Common myeloid progenitor, CD34-positive (primary cell): ENCODE measurements at places on chromosomes 7 and 10.

- no peak for DNase-seq
These were observed 25.1 kb downstream of the ICA1 start for GRCh38 chr7:8236780-8237407.

DNA sequence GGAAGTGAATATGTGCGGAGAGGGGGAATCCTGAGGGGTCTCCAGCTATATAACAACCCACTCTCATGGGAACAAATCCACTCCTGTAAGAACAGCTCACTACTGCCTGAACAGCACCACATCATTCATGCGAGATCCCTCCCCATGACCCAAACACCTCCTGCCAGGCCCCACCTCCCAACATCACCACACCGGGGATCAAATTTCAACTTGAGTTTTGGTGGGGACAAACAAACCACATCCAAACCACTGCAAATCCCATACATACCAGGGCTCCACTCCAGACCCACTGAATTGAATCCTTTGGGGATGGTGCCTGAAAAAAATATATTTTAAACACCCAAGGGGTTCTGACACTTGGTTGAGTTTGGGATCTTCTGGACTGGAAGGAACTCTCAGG, 181.5 kb upstream of the PLXNA4 start:
- no peak for DNase-seq

DNA sequence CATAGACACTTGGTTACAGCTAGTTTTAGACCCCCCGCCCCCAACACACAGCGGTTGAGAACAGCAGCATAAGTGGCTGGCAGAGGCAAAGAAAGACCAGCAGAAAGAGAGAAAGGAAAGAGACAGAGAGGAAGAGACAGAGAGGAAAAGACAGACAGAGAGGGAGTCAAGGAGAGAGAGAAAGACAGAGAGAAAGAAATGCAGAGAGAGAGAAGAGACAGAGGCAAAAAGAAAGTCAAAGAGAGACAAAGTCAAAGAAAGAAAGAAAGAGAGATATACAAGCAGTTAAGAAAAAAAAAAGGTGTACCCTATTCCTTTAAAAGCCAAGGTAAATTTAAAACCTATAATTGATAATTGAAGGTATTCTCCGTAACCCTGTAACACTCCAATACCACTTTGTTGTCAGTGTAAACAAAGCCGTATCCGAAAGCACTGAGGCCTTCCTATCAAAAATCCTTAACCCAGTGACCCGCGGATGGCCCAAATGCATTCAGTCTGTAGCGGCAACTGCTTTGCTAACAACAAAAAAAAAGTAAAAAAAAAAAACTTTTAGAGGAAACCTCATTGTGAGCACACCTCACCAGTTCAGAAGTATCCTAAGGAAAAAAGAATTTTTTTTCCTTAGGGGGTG, 11.9 kb upstream of the SLC12A9 start:
- no peak for DNase-seq

- DNase-seq: no peak
These were observed 46.8 kb downstream of the PPIF start for GRCh38 chr10:79393924-79394610.

GRCh38 chr7:21550821-21551531, 8.1 kb downstream of the DNAH11 start:
- DNase-seq: no peak

DNA sequence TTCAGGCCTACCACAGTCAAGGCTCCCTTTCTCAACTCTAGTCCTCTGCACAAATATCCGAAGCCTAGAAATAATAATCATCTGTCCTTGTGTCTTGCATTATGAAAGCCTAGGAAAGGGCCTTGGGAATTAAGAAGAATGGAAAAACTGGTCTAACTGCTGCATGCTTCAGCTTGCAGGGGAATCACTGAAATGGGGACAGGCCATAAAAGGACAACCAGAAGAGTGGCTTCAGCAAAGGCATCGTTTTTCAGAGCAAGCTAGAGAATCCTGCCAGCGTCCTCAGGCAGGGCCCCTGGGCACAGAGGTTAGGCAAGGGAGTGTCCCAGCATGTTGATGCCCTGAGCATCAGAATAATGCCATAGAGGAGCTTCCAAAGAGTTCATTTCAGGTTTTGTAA, 13.2 kb downstream of the ERVW-1 start:
- no peak for DNase-seq

DNA sequence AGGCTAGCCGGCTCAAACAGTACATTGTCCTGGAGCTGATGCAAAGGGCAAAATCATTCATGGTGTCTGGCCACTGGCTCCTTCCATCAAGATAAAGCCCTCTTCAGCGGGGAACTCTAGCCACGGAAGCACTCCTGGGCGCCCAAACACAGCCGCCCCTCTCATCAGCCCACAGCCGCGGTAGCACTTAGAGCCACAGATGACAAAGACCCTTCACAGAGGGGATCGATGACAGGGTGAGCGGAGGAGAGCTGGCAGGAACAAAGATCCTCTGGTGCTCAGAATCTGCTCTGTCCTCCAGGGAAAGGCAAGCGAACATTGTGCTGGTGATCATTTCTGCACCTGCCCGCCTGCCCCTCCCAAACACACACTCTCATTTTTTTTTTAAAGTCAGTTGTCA, 222.2 kb upstream of the NRP1 start:
- DNase-seq: no peak

DNA sequence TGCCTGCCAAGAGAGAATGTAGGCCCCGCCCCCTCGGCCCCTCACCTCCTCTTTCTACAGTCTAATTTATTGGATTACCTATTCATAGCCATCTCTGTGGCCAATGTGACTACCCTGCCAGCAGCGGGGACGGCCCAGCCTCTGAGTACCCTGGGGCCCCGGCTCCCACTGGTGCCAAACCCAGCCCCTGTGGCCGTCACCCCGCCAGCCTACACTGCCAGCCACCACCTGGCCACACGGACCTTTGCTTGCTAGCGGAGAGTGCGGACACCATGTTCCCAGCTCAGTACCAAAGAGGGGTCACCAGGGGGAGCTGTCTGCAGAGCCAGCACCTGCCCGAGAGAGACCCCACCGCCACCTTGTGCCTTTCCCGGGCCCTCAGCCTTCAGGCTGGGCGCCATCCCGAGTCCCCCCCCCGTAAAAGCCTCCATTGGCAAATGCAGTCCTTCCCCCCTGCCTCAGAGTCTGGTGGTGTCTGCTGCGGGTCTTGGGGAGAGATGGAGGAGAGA, 511.1 kb downstream of the ZNF37A start:
- no peak for DNase-seq

- DNase-seq: no peak
These were observed 58.2 kb upstream of the CAMK2B start for GRCh38 chr7:44383566-44383965.

- peak; percentile 36 for DNase-seq
These were observed 38.4 kb upstream of the PLXNA4 start for GRCh38 chr7:132614428-132615318.

- DNase-seq: no peak
These were observed 2.3 kb downstream of the LOXL4 start for GRCh38 chr10:98265403-98266378.

DNA sequence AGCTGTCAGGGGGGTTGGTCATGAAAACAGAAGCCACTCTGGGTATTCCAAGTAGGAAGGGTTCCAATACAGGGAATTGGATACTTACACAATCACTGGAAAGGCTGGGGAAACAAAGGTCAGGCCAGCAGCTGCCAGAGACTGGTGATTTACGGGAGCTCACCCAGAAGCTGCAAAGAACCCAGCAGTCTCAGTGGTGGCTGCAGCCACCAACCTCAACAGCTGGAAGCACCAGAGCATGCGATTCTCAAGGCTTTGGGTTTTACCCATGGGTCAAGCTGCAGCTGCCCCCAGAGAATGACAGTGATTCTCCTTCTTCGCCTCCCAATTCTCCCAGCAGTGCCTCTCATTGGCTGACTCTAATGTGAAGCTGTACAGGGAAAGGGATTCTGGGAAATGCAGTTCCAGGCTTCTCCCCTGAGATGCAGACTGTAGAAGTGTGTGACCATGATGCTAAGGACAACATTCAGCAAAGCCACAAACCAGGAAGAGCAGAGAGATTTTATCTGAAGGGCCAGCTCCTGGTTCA, 107.2 kb upstream of the TCF7L2 start:
- DNase-seq: no peak
